CD8-positive, alpha-beta memory T cell (primary cell): ENCODE measurements at places on chromosomes 3 and 15. TPM values are rescaled to one million over a fixed set of nuclear protein-coding genes. Genes with fewer than 3 reads are reported as not detected.

- H3K27ac ChIP-seq, result no peak overlapping the region
- no peaks in the 10 kb centered on the region for H3K4me1 ChIP-seq
- no peaks in the 10 kb centered on the region for H3K36me3 ChIP-seq
- H3K4me3 ChIP-seq, result no peak overlapping the region
These were observed 19.0 kb downstream of the CGNL1 start for GRCh38 chr15:57395292-57395691.

GRCh38 chr3:187264021-187264420 is 27.5 kb downstream of the MASP1 start:
- no peaks in the 10 kb centered on the region for H3K27me3 ChIP-seq
- H3K36me3 ChIP-seq, result no peaks in the 10 kb centered on the region
- H3K4me1 ChIP-seq, result no peaks in the 10 kb centered on the region
- DNase-seq, result no peak

DNA sequence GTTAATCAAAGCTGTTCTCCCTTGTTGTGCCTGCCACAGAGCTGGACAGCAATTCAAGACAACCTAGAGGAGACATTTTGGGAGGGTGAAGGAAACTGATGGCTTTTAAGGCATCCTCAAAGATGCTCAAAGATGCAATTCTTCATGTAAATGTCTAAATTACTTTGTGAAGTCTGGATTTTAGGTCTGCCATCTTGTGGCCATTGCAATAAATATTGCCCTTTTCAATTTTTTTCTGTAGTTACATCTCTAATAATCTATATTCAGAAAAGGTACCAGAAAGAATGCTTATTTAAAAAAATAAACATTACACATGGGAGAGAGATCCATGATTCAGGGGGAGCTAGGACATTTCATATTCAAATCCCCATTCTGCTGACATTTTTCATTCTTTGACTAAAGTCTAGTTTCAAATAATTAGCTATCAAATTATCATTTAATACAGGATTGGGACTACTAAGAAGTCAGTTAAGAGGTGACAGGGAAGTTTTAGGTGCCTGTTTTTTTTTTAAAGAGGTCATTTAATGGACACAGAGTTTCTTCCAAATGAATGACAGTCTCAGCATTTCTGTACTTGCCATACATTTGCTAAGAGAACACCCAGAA is 259.8 kb upstream of the WNT5A start:
- no peak overlapping the region for H3K4me3 ChIP-seq
- H3K27me3 ChIP-seq, result no peaks in the 10 kb centered on the region
- no peaks in the 10 kb centered on the region for H3K36me3 ChIP-seq
- DNase-seq, result no peak
- H3K27ac ChIP-seq, result no peak overlapping the region

DNA sequence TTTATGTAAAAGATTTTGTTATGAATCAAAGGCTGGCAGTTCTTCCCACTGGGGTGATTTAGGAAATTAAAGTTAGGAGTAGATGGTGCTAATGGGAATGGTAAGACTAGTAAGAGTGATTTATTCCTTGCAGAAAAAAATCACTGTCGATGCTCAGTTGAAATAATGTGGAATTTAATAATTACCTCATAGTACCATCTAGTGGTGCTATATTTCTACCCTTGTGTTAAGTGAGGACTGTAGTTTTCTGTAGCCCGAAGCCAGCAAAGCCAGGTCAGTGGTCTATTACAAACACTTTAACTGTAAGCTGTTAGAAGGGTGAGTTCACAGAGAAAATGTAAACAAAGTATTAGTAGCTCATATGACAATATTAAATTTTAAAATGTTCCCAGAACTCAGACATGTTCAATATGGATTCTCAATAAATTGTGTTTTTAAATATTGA is 39.5 kb upstream of the GOLGA8J start:
- DNase-seq, result no peak
- no peak overlapping the region for H3K4me3 ChIP-seq

DNA sequence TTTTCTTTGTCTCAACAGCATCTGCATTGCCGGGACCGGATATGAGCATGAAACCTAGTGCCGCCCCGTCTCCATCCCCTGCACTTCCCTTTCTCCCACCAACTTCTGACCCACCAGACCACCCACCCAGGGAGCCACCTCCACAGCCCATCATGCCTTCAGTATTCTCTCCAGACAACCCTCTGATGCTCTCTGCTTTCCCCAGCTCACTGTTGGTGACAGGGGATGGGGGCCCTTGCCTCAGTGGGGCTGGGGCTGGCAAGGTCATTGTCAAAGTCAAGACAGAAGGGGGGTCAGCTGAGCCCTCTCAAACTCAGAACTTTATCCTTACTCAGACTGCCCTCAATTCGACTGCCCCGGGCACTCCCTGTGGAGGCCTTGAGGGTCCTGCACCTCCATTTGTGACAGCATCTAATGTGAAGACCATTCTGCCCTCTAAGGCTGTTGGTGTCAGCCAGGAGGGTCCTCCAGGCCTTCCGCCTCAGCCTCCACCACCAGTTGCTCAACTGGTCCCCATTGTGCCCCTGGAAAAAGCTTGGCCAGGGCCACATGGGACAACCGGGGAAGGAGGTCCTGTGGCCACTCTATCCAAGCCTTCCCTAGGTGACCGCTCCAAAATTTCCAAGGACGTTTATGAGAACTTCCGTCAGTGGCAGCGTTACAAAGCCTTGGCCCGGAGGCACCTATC is 5.0 kb downstream of the NUTM1 start:
- no peak for DNase-seq
- H3K36me3 ChIP-seq, result no peaks in the 10 kb centered on the region
- H3K4me1 ChIP-seq, result no peaks in the 10 kb centered on the region
- H3K4me3 ChIP-seq, result no peak overlapping the region
- no peaks in the 10 kb centered on the region for H3K27me3 ChIP-seq
- no peak overlapping the region for H3K27ac ChIP-seq

DNA sequence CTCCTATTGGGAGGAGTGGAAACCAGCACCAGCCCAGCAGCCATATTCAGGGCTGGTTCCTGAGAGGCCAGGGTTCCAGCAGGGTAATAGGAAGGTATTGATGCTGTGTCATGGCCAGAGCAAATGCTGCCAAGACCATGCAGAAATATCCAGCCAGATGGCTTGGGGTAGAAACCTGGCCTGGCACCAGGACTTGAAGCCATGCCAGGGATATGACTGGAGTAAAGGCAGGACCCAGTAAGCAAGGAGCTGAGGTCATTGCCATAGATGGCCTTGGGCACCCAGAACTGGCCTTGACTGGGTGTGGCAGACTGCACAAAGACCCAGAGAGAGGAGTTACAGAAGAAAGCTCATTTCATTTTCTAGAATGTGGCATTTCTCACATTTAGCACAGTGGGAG is 257.6 kb upstream of the GOLGA6L4 start:
- no peak overlapping the region for H3K4me3 ChIP-seq
- no peaks in the 10 kb centered on the region for H3K4me1 ChIP-seq
- no peaks in the 10 kb centered on the region for H3K27me3 ChIP-seq
- H3K27ac ChIP-seq, result no peak overlapping the region
- H3K36me3 ChIP-seq, result no peaks in the 10 kb centered on the region

DNA sequence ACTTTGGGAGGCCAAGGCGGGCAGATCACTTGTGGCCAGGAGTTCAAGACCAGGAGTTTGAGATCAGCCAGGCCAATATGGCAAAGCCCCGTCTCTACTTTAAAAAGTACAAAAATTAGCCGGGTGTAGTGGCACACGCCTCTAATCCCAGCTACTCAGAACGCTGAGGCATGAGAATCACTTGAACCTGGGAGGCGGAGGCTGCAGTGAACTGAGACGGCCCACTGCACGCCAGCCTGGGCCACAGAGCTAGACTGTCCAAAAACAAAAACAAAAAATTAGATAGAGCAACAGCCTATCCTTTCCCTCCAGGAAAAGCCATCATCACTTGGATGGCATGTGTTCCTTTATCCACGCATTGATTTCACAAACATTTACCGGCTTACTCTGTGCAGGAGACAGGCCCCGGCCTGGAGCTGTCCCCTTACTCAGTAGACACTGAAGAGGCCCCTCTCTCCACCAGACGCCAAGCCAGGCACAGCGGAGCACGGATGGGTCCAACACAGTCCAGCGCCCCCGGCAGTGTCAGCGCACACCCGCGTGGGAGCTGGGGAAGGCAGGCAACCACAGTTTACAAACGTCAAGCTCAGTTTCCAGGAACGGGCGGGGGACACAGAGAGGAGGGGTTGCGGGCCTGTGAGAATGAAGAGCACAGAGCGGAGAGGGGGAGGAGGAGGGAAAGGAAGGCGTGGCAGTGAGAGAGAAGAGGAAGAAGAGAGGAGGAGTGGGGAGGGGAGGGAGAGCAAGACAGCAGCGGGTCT is 3.1 kb downstream of the GP5 start:
- no peaks in the 10 kb centered on the region for H3K27me3 ChIP-seq
- peaks cover 27% of the 10 kb centered on the region for H3K4me1 ChIP-seq
- H3K36me3 ChIP-seq, result no peaks in the 10 kb centered on the region
- peak overlapping the region; percentile 86 for H3K4me3 ChIP-seq
- H3K27ac ChIP-seq, result no peak overlapping the region
- DNase-seq, result peak; percentile 9

- DNase-seq, result no peak
- no peaks in the 10 kb centered on the region for H3K27me3 ChIP-seq
These were observed 1.0 kb downstream of the SNX1 start for GRCh38 chr15:64096668-64097384.

LRTM1 gene
- not detected for total RNA-seq

CCDC39 gene
- total RNA-seq, result not detected

TRAK1 gene
- total RNA-seq, result 20.0 TPM

PLSCR2 gene
- total RNA-seq, result not detected

IQCH gene
- 1.3 TPM for total RNA-seq
